ENCODE measurements at places on chromosomes 2 and 18.

- no peak for DNase-seq
These were observed 149.1 kb upstream of the CTAGE1 start for GRCh38 chr18:22566703-22567420.

DNA sequence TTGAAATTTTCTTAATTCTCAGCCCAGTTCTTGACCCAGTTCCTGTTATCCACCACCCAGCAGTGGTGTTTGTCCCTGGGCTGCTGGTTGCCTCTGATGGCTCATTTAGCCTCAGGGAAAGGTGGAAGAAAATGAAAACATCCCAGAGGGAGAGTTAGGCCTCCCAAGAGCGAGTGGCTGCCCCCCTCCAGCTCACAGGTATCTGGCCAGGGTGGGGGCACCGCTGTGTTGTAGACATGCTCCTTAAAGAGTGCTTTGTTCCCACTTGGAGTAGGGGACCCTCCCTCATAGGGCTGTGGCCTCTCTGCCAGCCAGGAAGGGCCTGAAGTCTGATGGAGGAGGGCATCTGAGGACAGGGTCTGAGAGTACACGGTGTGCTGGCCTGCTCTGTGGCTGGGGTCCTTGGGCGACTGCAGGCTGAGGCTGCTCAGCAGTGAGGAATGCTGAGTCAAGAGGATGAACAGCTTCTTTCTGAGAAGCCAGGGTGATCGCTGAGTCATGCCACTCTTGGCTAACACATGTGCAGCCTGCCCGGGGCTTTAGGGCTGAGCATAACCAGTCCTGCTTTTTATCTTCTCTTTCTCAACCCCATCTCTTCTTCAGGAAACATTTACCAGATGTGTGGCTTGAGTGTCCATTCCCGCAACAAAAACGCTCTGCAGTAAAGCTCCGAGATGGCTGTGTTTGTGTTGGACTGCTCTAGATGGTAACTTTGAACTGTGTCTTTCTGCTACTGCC is 72.3 kb downstream of the IL1R2 start:
- DNase-seq, result no peak

- DNase-seq, result no peak
These were observed 393.1 kb upstream of the SLC14A2 start for GRCh38 chr18:45222180-45222579.

GRCh38 chr2:181778621-181779201 is 98.4 kb upstream of the NEUROD1 start:
- no peak for DNase-seq

GRCh38 chr2:70717431-70718038 is 50.5 kb downstream of the ADD2 start:
- DNase-seq, result no peak

- DNase-seq, result no peak
These were observed 194.5 kb downstream of the DNER start for GRCh38 chr2:229519655-229520430.

GRCh38 chr2:18871430-18871829 is 282.1 kb upstream of the NT5C1B start:
- peak; percentile 78 for DNase-seq

- no peak for DNase-seq
These were observed 22.2 kb downstream of the NFE2L2 start for GRCh38 chr2:177242121-177242987.

GRCh38 chr2:201930831-201931230 is 102.8 kb upstream of the FZD7 start:
- no peak for DNase-seq

DNA sequence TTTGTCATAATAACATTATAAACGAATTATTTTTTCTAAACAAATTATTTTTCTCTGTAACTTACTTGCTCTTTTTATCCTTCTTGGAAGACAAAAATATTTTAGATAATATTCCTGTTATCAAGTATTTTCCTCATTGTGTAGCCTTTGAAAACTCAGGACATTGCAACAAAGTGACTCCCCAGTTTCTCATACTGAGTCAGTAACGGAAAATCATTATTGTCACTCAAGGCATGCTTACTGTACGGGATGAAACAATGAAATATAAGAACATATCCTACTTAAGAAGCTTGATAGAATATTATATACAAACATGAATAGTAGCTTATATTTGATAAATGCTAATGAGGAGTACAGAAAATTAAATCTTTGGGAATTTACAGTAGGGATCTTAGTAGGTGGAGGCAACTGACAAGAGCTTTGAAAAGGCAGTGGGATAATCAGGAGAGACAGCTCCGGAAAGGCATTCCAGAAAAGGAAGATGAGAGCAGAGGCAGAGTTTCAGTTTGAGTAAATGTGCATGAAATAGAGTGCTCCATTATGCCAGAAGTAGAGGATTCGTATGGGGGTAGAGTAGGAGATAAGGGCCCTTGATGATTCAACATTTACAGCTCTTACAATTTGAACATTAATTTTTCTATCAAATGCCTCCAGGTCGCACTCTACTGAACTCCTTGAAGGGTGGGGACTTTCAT is 14.0 kb upstream of the YES1 start:
- no peak for DNase-seq

DNA sequence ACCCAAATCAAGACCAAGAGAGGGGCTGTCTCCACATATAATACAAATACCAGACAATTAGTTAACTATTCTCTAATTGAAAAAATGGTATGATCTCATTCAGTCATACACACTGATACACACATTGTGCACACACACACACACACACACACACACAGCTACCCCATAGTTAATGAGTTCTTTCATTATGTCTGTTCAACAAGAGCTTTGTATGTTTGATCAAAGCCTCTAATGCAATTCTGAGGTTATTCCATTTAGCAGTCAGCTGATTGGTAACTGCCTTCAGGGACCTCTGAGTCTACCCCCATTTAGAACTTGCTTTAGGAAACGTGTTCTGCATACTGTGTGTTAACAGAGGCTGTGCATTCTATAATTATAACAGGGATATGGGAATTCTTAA is 741.4 kb upstream of the LRRTM4 start:
- no peak for DNase-seq

DNA sequence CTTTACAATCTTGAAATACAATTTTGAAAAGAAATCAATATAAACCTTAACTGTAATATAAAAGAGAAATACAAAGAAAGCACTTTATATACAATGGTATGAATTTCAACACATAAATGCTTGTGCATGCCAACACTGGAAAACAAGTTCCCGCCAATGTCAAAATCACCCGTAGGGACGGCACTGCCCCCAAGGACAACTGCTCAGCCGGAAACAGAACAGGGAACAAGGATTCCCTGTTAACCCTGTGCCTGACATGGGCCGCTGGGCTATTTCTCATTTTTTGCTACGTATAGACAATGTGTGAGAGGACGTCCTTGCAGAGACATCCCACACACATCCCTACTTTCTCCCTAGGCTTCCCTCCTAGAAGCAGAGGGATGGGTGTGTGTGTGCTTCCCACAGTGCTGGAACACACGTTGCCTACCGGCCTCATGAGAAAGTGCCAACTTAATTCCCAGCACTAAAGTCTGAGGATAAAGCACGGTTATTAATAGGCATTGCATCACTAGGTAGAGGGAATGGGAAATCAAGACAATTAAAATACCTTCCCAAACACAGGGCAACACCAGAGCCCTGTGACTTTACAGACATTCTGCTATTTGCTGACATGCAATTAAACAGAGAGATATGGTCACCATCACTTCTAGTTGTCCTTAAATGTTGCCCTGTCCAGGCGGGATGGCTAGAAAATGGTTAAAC is 14.4 kb downstream of the AFG3L2 start:
- no peak for DNase-seq

- no peak for DNase-seq
These were observed 307.4 kb downstream of the NDUFA10 start for GRCh38 chr2:239717706-239718105.

DNA sequence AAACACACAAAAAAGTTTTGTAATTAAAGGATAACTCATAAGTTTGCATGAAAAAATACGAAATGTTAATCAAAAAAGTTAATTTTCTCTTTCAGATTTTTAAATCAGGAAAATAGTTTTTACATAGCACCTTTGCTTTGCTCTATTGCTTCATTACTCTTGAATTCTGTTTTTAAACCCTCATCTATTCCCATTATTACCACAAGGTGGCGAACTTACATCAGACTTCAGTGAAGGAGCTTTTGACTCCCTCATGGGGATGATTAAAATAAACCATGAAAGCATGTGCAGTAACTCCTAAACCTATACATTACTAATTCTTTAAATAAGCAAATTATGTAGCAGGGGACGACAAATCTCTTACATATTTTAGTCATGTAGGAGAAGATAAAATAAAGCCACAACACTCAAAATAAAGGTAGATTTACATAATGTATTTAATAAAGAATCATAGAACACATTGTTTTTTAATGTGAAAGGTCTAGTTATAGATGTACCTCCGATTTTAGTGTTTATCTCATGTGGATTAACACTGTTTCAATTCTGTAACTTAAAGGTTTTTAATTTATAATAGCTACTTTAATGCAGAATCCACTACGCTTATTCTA is 105.2 kb downstream of the NETO1 start:
- DNase-seq, result peak; percentile 36

GRCh38 chr2:216555274-216555673 is 56.6 kb downstream of the RPL37A start:
- no peak for DNase-seq

GRCh38 chr2:25561136-25561850 is 112.1 kb downstream of the DTNB start:
- DNase-seq, result no peak

- DNase-seq, result no peak
These were observed 108.6 kb downstream of the CRIM1 start for GRCh38 chr2:36464006-36464721.

DNA sequence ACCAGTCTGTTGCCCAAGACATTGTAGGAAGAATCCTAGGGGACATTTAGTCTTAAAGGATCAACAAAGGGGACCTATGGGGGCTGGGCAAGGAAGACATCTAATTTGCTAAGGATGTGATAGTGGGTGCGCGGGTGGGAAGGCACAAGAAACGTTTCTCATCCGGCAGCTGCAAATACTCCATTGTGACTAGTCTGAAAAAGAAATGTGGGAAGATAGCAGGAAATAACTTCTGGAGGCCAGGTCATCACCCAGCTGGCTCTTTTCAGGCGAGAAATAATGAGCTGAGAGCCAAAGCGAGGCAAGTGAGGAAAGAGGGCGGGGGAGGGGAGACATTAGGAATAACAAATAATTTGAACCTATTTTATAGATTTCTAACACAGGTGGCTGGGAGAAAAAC is 70.3 kb upstream of the NCK2 start:
- no peak for DNase-seq

DNA sequence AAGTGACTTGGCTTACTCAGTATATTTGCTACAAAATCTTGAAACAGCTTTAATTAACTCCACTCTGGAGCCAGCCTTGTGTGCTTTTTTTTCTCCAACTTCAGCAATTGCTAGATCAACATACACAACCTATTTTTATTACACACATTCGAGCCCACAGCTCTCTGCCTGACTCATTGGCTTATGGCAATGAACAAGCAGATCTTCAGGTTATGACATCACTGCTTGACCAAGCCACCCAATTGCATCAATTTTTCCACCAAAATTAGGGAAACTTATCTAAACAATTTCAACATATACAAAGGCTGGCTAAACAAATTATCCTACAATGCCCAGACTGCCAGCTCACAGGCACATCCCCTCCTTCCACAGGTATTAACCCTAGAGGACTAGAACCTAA is 39.6 kb upstream of the PDK1 start:
- DNase-seq, result no peak

- no peak for DNase-seq
These were observed 25.9 kb downstream of the THADA start for GRCh38 chr2:43569921-43570320.

DNA sequence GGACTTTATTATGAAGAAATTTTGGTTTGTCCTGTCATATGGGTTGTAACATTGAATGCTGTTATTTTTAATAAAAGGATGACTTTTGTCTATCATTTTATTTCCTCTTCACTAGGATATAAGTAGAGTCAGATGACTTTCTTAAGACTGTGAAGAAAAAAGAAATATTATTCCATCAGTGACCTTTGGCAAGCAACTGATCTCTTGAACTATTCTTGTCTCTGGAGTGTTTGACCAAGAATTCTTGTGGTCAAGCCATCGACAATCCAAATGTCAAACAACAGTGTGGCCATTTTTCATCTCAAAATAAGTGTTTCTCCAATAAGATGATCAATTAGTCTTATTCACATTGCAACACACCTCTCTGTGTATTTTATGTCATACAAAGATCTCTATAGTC is 24.9 kb downstream of the HOXD1 start:
- no peak for DNase-seq

DNA sequence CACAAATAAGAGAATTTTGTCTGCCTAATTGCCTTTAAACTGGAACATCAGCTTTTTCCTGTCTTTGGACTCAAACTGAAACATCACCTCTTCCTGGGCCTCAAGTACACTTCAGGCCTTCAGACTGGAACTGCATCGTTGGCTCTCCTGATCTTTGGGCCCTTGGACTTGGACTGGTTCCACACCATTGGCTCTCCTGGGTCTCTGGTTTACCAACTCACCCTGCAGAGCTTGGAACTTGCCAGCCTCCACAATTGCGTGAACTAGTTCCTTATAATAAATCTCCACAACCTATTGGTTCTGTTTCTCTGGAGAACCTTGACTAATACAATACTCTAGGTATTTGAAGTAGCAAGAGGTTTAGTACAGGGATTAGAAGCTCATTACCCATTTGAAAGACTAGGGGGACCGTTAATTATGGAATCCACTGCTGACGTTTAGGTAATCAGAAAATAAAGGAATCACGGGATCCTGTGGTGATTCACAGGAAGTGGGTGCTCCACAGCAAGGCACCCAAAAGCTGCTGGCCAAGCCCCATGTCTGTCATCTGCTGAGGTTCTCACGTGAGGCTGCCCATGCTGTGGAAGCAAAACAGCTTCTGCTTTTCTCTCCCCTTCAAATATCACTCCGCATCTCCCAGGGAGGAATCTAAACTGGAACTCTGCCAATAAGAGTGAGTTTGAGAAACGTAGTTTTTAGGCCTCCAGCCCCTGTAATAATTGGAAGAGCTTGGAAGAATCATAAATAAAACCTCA is 20.0 kb upstream of the SGPP2 start:
- DNase-seq, result no peak

- DNase-seq, result no peak
These were observed 41.0 kb upstream of the MGAT4A start for GRCh38 chr2:98771721-98772524.
